ENCODE measurements at places on chromosomes 13 and 19.

GRCh38 chr19:49119411-49120324 is at the start of gene PPFIA3:
TSS of gene PPFIA3 (plus strand) at chr19:49119544. CDS start at chr19:49127874, 8,330 bp downstream.
- DNase-seq: no peak

DNA sequence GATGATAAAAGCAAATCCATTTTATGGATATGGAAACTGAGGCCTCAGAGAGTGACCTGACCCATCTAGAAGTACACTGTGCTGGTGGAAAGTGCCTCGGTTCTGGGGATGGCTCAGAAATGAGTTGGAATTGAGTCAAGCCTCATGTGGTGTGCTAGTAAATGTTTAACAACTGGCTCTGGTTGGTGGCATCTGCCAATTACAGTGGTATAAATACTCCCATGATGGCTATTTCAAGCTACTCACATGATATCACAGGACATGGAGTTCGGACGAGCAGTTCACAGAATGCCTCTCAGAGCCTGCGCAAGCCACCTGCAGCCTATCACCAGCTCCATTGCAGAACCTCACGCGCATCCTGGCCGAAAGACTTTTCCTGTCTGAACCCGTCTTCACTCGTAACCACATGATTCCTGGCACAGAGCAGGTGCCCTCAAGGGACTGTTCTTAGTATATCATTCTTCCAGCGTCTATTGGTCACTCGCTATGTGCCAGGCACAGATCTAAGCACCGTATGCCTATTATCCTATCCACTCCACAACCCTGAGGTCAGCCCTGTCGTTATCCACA is 9.1 kb downstream of the TMEM150B start:
- DNase-seq: no peak

- no peak for DNase-seq
Measured at GRCh38 chr13:52850072-52850395, 1.6 kb upstream of the PCDH8 start.

- DNase-seq: peak; percentile 5
Measured at GRCh38 chr13:75803164-75803611, 167.1 kb downstream of the LMO7 start.

- no peak for DNase-seq
Measured at GRCh38 chr19:49585023-49585422, 3.9 kb downstream of the PRRG2 start.

GRCh38 chr13:42865768-42866102 is 84.4 kb downstream of the FAM216B start:
- DNase-seq: no peak

- no peak for DNase-seq
Measured at GRCh38 chr13:67880916-67881315, 650.8 kb upstream of the PCDH9 start.

- DNase-seq: no peak
Measured at GRCh38 chr19:10625762-10626138, 397 bp downstream of the SLC44A2 start.

DNA sequence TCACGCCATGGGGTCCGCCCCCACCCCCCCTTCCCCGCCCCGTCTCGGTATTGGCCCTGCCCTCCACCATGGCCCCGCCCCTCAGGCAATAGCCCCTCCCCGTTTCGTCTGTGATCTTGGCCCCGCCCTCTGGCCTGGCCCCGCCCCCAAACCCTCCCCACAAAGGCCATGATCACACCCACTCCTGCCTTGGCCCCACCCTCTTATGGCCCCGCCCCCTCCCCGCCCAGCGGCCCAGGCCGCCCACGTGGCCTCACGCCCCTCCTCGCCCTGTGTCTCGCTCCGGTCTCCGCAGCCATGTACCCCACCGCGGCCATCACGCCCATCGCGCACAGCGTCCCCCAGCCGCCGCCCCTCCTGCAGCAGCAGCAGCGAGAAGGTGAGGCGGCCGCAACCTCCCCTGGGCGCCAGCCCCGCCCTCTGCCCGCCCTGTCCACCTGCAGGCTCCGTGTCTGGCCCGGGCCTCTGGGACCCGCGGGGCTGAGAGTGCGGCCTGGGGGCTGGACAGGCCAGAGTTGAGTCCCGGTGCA is 61.3 kb downstream of the CELF5 start:
- DNase-seq: peak; percentile 25

DNA sequence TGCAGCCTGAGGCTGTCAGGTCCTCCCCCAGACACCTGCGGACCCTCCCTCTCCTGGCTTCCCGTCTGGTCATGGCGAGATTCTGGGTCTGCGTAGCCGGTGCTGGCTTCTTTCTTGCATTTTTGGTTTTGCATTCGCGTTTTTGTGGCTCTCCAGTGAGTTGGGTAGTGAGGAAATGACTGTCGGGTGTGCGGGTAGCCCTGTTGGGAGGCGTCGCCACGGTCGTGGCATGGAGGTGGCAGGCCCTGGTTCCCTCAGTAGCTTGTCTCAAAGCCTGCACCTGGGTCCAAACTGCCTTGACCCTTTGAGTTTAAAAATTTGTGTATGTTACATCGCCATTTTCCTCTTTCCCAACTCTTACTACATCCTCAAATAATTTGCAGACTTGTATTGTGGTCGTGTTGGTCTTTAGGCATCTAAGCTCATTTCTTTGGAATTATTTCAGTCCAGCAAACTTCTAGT is 344 bp downstream of the NHLRC3 start:
- peak; percentile 35 for DNase-seq

DNA sequence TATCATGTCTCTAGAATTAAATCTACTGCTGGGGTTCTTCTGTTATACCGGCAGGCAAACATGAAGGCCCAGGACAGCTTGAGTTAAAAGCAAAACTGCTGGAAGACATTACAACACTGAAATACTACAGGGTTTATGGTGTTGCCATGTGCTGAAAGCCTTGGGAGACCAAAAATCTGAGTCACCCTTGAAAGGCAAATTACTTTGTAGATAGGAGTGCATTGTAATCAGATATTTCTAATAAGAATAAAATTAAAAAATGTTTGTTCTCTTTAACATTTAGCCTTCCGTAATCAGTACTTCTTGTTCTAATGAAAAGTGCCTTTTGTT is 181.3 kb downstream of the PCDH9 start:
- no peak for DNase-seq

DNA sequence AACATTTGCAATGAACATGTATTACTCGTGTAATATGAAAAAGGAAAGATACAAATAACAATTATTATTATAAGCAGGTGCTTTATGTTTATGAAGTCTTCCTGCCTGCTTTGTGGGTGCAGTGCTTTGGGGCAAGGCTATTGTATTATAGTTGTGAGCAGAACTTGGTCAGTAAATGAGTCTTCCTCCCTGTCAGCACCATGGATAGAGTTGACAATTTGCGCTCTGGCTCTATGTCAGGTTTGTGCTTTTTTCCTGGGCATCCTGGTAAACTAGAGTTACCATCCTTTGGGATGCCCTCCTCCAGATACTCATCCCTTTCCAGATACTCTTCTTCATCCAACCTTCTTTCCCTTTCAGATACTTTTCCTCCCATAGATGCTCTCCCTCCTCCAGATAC is 19.6 kb downstream of the ERICH6B start:
- no peak for DNase-seq

- no peak for DNase-seq
Measured at GRCh38 chr13:110687736-110688135, 18.2 kb downstream of the CARS2 start.

- no peak for DNase-seq
Measured at GRCh38 chr19:42067315-42067888, 2.6 kb downstream of the GRIK5 start.

GRCh38 chr19:982567-983170 is 1.5 kb upstream of the WDR18 start:
- DNase-seq: peak; percentile 72

- no peak for DNase-seq
Measured at GRCh38 chr13:51727634-51728274, 76.2 kb downstream of the DHRS12 start.

GRCh38 chr13:91346850-91347201 is 661 bp upstream of the MIR17HG start:
- peak; percentile 47 for DNase-seq

DNA sequence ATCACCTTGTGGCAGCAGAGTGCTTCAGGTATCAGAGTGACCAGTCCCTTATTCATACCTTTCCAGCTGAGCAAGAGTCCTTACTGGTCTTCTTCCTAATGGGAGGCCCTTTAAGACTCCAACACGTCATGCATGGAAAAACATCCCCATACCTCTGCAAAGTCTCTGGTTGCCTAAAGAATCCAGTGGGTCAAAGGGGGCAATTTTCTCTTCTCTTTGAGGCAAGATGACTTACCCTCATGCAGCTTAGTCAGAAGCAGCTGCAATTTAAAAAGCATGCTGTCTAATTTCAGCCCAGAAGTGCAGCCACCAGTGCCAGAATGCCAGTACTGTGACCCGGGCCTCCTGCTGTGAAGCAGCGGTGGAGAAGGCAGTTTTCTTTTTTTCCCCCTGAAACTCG is 18.7 kb downstream of the PPP5C start:
- DNase-seq: no peak

GRCh38 chr19:8185343-8186068 is 23.7 kb upstream of the CERS4 start:
- DNase-seq: no peak

DNA sequence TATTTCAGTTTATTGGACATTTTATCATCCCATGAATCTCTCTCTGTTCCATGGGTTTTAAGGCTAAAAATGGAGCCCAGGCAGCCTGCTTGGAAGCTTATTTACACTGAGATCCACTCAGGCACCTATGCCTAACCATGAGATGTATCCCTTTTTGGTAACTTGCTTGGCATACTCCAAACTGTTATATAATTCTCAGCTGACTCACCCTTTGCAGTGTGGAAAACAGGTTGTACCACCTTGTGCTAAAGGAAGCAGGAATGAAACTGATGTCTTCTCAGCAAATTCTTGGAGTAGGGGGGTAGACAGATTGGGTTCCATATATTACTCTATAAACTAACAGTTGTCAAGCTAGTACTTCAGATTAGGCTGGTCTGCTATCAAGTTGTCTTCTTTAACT is 483.6 kb downstream of the KLF5 start:
- no peak for DNase-seq

DNA sequence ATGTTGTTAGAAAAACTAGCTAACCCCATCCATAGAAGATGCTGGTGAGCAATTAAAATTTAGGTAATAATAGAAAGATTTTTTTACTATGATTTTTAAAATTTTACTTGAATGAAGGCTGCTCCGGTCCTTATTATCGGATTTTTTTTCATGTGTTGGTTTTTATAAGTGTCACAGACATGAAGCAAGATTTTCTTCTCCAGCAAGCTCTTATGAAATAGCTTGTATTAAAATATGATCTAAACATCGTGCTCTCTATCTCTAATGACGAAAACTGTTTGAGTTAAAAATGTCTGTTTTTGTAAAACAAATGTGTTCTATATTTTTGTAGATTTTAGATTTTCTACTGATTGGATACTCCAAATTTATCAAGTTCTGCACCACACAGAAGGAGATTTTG is 339.6 kb downstream of the ZNF536 start:
- DNase-seq: no peak

GRCh38 chr13:76886005-76886291 is 257 bp downstream of the KCTD12 start:
- DNase-seq: peak; percentile 72

Measured in activated CD4-positive, alpha-beta T cell treated with anti-CD3 and anti-CD28 coated beads for 4 hours (primary cell).